ENCODE measurements at places on chromosomes 3 and 15.

GRCh38 chr3:102259663-102260062 lies 175.2 kb upstream of the ZPLD1 start:
- no peak for DNase-seq

DNA sequence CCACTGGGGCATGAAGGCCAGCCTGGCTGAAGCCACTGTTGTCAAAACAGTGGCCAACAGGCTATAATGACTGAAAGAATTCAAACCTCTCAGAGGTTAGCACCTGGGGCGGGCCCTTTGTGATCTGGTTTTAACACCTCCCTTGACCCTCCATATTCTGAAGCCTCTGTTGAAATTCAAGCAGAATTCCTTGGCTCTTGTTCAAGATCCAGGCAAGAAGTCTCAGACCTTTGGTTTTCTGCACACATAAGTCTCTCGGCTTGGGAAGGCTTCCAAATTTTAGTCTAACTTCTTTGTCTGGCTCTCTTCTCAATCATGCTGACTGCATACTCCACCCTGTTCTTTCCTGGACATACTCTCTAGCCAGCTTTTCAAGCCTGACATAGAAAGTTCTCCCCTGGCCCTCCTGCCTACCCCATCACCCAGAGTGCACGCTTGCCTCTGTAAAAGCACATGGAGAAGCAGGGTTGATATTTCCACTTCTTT lies 144.5 kb downstream of the PDZRN3 start:
- DNase-seq = no peak

- no peak for DNase-seq
Observed at GRCh38 chr15:85603160-85603559, 191.6 kb downstream of the KLHL25 start.

DNA sequence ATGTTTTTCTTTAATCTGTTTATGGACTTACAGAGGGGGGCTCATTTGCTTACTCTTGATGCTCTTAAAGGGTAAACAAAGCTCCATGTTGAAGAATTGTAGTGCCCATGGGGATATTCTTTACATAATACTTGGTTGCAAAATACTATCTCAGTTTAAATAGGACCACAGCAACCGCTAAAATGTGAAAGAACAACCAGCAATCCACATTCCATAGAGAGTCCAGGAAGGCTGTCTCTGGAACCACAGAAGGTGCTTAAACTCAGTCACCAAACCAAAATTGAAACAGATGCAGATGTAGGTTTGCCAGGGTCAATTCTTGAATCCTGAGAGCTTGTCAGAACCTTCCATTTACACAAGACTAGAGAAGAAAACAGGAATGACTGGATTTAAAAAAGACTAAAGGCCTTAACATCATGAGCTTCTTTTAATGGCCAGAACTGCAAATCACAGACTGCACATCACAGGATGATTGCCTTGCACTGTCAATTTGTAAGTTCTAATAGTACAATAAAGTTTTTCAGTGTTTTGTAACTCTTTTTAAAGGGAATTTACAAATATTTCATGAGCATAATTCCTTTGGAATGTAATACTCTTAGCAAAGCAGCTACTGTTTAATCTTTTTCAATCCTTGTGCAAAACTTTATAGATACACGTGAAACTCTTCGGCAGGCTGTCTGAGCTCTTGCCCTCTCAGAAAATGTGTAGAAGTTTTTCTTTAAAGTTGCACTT lies 661.6 kb downstream of the SI start:
- no peak for DNase-seq

DNA sequence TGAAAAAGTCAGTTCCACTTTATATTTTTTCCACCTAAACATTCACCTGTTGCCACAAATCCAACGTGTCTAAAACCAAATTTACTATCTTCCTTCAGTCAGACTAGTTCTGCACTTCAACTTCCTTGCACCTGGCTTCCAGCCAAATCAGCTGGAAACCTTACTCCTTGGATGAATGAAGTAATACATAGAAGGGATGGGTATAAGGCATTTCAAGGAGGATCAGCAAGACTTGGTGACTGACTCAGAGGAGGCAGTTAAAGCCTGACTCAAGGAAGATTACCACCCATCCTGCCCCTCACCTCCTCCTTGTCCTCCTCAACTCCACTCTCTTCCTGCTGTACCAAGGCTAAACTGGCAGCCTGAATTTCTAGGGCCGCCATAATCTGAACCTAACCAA lies 37.1 kb downstream of the QTRT2 start:
- DNase-seq = no peak

- DNase-seq = no peak
Observed at GRCh38 chr15:40244961-40245523, 6.2 kb downstream of the PAK6 start.

GRCh38 chr3:29754346-29754745 lies 473.5 kb downstream of the RBMS3 start:
- DNase-seq = no peak

GRCh38 chr3:189962466-189962865 lies 158.2 kb downstream of the P3H2 start:
- no peak for DNase-seq

GRCh38 chr15:43132830-43133429 lies 456 bp upstream of the TMEM62 start:
- no peak for DNase-seq

DNA sequence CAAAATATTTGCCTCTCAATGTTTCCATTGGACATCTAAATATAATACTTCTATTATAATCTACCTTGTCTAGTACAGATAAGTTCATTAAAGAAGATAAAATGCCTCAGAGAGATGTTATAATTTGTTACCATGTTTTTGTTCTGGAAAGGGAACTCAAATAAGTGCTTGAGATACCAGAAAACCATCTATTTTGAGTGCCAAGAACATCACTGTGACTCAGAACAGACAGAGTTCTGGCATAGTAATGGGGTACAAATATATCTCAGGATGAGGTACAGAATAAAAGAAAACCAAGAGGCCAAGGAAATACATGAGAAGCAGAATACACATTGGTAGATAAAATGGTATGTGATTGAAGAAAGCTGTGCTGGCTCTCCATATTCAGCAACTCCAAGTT lies 58.9 kb downstream of the IMPG2 start:
- DNase-seq = no peak

GRCh38 chr3:46059432-46059831 lies 32.1 kb upstream of the XCR1 start:
- DNase-seq = no peak

- no peak for DNase-seq
Observed at GRCh38 chr3:150743508-150743907, 19.5 kb downstream of the SIAH2 start.

DNA sequence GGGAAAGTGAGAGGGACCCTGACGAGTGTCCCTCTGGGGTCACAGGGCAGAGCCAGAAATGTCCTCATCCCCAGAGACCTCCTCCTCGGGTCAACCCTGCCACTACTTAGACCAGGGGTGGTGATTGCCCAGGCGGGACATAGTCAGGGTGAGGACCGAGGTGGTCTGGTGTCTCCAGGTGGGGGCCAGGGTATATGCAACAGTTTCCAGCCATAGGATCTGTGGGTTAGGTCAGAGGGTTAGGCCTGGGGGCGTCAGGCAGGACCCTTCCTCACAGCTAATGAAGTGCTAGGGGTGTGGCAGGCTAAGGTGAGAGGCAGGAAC lies 22.3 kb upstream of the FBLN2 start:
- DNase-seq = no peak

DNA sequence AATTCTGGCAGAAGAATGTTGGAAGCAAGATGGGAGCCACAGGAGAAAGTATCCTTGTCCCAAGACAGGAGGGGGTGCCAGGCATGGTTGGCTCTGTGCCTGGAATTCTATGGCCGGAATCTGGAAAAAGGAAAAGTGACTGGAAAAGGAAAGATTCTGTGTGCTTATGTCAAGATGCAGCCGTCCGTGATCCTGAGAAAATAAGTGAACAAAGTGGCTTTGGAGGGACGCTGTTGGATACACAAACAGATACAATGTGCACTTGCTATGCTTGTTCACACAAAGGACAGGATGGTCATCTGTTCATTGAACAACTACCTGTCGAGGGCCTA lies 28.5 kb upstream of the MUC20 start:
- DNase-seq = no peak

GRCh38 chr3:141442446-141442845 lies 44.4 kb upstream of the RASA2 start:
- no peak for DNase-seq

- no peak for DNase-seq
Observed at GRCh38 chr3:188421836-188422540, 268.0 kb downstream of the LPP start.

- DNase-seq = no peak
Observed at GRCh38 chr3:140704733-140705132, 26.9 kb downstream of the TRIM42 start.

DNA sequence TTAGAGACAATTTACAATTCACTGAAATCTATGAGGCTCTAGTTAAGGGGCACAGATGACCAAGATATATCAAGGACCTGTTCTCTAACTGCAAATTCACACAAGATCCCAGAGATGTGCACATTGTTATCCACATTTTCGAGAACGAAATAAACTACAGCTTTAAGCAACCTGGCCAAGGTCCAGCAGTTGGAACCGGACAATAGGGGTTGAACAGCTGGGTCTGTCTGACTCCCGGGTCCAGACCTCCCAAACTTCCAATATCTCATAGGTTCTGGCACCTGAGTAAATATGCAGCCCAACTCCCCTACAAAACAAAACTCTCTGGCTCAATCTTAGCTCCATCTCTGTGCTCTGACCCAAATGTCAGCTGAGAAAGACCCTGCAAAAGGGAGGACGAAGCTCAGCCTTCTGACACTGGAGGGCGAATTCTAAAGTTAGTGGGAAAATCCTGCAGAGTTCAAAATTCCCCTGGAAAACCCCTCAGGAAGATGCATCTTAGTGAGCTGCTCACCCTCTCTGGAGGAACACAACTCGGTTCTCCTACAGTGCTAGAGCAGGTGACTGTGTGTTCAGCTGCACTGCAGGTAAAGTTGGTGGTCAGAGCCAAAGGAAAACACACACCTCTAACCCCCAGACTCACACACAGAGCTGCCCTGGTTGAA lies 14.2 kb upstream of the SPATA12 start:
- DNase-seq = no peak

DNA sequence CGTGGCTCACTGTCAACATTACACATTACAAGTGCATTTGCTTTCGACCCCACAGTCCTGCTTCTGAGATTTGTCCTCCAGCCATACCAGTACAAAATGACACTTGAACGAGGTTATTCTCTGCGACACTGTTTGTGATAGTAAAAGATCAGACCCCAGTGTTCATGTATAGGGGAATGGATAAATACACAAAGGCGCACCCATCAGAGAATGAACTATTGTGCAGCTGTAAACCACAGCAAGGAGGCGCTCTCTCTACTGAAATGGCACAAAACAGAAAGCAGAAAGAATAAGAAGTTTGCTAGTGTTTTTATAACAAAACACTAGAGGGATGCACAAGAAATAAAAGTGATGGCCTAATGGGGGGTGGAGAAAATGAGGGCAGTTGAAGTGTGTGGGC lies 4.9 kb upstream of the CHSY1 start:
- DNase-seq = no peak

GRCh38 chr15:35166730-35167359 lies 81.8 kb upstream of the NANOGP8 start:
- DNase-seq = no peak

GRCh38 chr15:77464129-77464865 lies 43.6 kb downstream of the HMG20A start:
- no peak for DNase-seq

DNA sequence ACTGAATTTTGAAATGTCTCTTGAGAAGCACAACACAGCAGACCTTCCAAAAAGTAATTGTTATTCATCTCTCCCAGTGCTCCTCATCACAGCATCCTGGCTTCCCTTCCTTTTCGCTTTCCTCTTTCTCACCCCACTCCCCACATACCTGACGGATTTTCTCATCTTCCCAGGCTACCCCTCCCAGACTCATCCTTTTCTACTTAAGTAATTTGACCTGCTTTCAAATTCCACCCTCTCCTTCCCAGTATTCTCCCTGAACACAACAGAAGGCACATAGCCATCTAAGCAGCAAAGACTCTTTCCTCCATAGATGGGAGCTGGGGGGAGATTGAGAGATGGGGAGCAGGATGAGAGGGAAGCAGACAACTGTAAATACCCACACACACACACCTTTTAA lies 187.1 kb upstream of the STT3B start:
- peak; percentile 63 for DNase-seq

DNA sequence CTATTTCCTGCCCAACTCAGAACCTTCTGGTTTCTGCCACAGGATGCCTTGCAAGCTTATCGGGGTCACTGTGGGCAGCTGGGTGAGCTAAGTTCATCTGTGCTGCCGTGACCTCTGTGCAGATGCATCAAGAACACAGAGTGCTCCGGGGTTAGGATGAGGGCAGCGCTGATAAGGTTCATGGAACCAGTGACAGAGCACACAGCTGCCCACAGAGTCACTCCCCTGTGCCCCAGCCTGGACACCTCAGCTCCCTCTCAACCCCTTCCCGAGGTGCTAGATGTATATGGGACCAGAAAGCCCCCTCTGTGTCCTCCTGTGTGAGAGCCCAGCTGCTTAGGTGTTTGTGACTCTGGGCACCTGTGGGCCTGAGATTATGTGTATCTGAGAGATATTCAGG lies 15.8 kb upstream of the ALAS1 start:
- no peak for DNase-seq

GRCh38 chr3:58020783-58021071 lies 12.5 kb downstream of the FLNB start:
- DNase-seq = no peak

GRCh38 chr3:10911350-10912002 lies 81.1 kb upstream of the SLC6A1 start:
- no peak for DNase-seq

DNA sequence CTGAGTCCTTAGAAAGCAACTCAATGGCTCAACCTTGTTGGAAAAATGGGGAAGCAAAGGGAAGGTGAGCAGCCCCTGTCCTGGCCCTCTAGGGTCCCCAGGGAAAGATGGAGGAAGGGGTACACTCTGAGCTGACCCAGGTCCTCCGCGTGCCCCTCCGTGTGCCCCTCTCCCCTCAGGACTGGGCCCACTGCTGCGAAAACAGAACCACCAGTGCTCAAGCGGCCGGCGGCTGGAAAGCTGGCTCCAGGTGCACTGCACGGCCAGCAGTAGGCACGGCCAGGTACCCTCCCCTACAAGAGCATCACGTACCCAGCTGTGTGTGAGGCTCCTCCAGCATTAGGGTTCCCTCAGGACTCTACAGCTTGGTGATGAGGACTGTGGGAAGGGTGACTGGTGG lies 26.3 kb downstream of the RAB43 start:
- DNase-seq = no peak

DNA sequence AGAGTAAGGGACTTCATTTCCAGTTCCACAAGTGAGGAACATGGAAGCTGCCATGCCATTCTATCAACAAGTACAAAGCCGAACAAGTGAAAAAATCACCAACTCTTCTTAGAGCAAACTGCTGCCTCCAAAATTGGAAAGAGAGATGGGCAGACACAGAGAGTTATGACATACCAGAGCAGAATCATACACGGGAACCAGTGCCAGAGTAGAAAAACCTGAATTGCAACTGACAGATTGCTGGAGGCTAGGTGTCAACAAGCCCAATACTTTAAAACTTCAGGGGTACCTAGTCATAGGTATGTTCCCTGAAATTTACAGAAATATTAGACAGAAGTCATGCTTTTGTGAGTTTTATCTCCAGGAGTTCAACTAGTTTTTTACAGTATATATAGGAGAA lies 62.0 kb downstream of the TTBK2 start:
- DNase-seq = no peak

Data from iPS DF 19.7 (cell line).